Stomach (tissue), 19 donors: ENCODE measurements at places on chromosomes 7 and 10. TPM values are rescaled to one million over a fixed set of nuclear protein-coding genes. Genes with fewer than 3 reads are reported as not detected.

Gene STAG3
- not detected for total RNA-seq

GRCh38 chr7:100506356-100506923, 22.7 kb downstream of the NYAP1 start:
- H3K27me3 ChIP-seq = no peaks in the 10 kb centered on the region
- no peak overlapping the region for H3K27ac ChIP-seq
- peaks cover 5% of the 10 kb centered on the region for H3K4me1 ChIP-seq
- H3K36me3 ChIP-seq = no peaks in the 10 kb centered on the region
- DNase-seq = no peak

DNA sequence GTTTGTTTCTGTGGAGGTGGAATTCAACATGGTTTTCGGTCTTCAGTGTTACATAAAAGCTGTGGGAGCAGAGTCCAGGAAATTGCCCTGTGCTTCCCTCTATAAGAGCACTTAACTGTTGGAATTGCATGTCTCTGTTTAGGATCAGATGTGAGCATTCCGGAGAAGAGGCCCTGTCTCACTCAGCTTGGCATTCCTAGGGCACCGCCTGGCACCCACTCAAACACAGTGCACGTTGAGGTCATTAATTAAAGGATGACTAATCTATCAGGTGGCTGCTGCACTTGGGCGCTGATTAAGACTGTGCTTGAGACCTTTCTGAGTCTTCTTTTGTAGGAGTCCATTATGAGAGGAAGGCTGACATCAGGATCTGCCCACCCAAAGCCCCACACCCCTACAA, 82.8 kb upstream of the VIPR2 start:
- no peak overlapping the region for H3K27ac ChIP-seq
- H3K4me3 ChIP-seq = no peak overlapping the region
- no peaks in the 10 kb centered on the region for H3K4me1 ChIP-seq
- DNase-seq = peak; percentile 31

DNA sequence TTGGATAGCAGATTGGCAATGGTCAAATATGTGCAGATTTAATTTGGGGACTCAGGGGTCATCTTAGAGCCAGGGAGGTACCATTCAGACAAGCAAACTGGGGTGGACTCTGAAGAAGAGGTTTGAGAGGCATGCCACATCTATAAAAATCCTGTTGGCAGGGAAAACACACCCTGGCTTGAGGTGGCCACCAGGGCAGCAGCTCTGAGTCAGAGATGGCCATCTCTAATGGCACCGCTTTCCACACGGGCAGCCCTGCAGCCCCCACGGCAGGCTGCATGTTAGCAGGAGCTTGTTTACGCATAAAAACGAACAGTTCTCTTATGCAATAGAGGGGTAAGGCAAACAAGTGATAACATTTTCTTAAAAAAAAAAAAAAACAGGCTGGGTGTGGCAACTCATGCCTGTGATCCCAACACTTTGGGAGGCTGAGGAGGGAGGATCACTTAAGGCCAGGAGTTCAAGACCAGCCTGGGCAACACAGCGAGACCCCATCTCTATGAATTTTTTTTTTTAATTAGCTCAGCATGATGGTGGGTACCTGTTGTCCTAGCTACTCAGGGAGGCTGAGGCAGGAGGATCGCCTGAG, 14.9 kb downstream of the DLG5 start:
- no peaks in the 10 kb centered on the region for H3K36me3 ChIP-seq
- H3K27ac ChIP-seq = no peak overlapping the region
- no peak for DNase-seq
- H3K4me1 ChIP-seq = peaks cover 92% of the 10 kb centered on the region
- no peaks in the 10 kb centered on the region for H3K27me3 ChIP-seq
